ENCODE measurements at places on chromosomes 13 and 19. TPM values are rescaled to one million over a fixed set of nuclear protein-coding genes. Genes with fewer than 3 reads are reported as not detected.

DNA sequence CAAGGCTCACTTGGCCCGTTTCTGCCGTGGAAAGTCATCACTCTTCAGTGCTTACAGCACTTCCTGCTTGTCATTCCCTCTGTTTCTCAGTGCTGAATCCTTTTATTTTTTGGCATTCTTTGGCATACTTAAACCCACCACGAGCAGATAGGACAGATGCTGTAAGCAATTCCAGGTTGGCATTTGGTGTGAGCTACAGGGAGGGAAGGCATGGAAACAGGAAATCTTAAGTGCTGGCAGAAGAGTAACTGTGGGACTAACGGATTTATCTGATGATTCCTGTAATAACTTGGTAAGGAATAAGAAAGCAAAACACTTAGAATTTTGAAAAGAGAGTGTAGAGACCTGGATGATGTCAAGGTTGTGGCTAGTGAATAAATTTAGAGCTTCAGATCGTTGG, 273.4 kb downstream of the GPC6 start:
- H3K4me3 ChIP-seq = no peak overlapping the region
- no peak overlapping the region for H3K27ac ChIP-seq
- H3K4me1 ChIP-seq = peaks cover 10% of the 10 kb centered on the region
- no peak for DNase-seq
- no peaks in the 10 kb centered on the region for H3K36me3 ChIP-seq

DNA sequence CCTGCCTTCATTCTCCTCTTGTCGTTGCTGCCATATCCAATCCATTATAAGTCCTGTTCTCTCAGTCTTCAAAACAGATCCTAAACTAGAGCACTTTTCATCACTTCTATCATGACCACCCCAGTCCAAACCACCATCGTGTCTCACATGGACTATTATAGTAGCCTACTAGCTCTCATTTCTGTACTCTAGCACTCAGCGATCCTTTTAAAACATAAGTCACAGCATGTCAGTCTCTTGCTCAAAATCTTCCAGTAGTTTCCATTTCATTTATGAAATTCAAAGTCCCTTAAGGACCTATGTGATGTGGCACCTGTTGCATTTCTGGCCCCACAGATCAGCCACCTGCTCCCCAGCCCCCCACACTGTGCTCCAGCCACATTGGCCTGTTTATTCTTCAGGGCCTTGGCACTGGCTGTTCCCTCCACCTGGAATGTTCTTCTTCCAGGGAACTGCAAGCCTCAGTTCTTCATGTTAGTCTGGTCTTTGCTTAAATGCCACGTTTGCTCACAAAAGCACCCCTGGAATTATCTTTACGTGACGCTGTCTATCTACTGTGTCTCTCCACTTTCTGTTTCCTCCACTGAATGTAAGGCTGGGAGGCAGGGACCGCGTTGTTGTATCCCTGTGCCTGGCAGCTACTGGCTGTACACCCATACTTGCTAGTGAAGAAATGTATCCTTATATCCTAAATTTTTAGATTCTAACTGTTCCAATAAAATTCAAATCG, 64.3 kb downstream of the MBNL2 start:
- no peak overlapping the region for H3K4me3 ChIP-seq
- peaks cover 8% of the 10 kb centered on the region for H3K36me3 ChIP-seq
- no peak overlapping the region for H3K27ac ChIP-seq
- DNase-seq = no peak

GRCh38 chr19:35585848-35586247, at the start of gene PMIS2:
Gene PMIS2, plus strand, starts transcription at chr19:35586173. Its CDS starts 87 bp downstream, at chr19:35586260.
- no peak within 1 kb of the TSS for H3K4me3 ChIP-seq
- no peaks in the 10 kb centered on the region for H3K4me1 ChIP-seq
- peaks cover 48% of the 10 kb centered on the region for H3K27me3 ChIP-seq
- DNase-seq = peak; percentile 64
- no peak within 1 kb of the TSS for H3K27ac ChIP-seq
- no peaks in the 10 kb centered on the region for H3K36me3 ChIP-seq

GRCh38 chr13:63636316-63636993, 2220.8 kb upstream of the PCDH20 start:
- peak overlapping the region; percentile 24 for H3K4me3 ChIP-seq
- no peaks in the 10 kb centered on the region for H3K36me3 ChIP-seq
- H3K27ac ChIP-seq = no peak overlapping the region
- DNase-seq = no peak
- H3K4me1 ChIP-seq = no peaks in the 10 kb centered on the region

- no peaks in the 10 kb centered on the region for H3K36me3 ChIP-seq
- no peaks in the 10 kb centered on the region for H3K4me1 ChIP-seq
- no peaks in the 10 kb centered on the region for H3K27me3 ChIP-seq
- H3K27ac ChIP-seq = no peak overlapping the region
- no peak for DNase-seq
These were observed 38.9 kb downstream of the DACH1 start for GRCh38 chr13:71828117-71828516.

DNA sequence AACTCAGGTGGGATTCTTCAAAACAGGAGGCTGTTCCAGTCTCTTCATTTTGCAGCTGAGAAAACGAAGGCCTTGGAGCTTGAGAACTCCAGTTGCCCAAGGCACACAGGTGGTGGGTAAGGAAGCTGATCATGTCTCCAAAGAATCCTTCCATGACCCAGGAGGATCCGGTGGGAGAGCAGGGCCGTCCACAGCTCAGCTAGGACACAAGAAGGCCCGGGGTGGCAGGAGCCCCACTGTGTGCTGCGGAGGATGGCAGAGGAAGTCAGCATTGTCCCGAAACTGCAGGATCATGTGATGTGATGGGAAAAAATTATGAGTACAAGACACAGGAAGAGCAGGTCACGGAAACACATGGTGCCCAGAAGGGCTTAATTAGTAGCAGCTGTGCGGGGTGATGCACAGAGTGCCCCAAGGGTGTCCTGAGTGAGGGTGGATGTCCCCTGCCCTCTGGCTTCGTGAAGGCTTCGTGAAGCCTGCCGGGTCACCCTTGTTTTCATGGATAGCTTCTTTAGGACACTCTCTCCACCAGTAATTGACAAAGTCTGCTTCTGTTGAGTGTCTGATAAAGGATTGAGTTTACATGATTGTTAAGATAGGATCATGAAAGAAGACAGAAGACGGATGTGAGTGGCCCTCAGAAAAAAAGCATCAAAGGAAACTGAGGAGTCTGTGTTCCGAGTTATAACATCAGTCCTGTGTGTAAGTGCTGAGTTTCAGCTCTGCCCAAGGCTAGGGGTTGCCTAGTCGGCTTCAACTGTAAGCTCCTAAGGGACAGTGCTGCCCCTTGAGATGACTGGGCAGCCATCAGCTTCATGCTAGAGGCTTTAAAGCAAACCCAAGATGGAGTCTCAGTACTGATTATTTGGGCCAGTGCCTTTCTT, 33.8 kb upstream of the SACS start:
- peaks cover 20% of the 10 kb centered on the region for H3K4me1 ChIP-seq
- H3K27ac ChIP-seq = peak overlapping the region; percentile 53
- H3K4me3 ChIP-seq = no peak overlapping the region
- DNase-seq = peak; percentile 69

DNA sequence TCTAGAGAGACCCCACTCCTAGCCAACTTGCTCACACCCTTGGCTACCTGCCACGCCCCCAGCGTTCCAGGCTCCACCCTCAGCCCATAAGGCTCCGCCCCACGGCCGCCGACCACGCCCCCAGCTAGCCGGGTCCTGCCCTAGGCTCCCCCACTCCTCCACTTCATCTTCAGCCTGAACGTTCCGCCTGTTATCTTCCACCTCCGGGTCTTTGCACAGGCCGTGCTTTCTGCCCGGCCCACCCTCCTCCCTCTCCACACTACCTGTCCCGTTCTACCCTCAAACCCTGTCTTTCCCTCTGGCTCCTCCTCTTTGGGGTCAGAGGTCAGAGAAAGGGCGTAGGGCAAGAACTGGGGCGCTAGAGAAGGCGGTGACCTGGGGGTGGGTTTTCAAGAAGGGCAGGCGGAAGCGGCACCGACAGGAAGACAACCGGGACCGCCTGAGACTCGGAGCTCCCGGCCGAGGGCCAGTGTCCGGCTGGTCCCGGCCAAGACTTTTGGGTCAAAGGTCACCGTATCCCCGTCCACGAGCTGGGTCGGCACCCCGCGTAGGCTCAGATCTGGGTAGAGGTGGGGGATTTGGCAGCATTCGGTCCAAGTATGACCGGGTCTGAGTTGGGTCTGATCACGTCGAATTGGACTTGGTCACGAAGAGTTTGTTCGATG, 2.2 kb downstream of the PDE4C start:
- no peak overlapping the region for H3K27ac ChIP-seq
- H3K4me3 ChIP-seq = peak overlapping the region; percentile 59
- peak; percentile 89 for DNase-seq
- H3K27me3 ChIP-seq = no peaks in the 10 kb centered on the region
- H3K4me1 ChIP-seq = no peaks in the 10 kb centered on the region
- no peaks in the 10 kb centered on the region for H3K36me3 ChIP-seq

GRCh38 chr13:44112700-44113329, 233.1 kb downstream of the LACC1 start:
- no peak overlapping the region for H3K4me3 ChIP-seq
- no peaks in the 10 kb centered on the region for H3K36me3 ChIP-seq
- H3K4me1 ChIP-seq = no peaks in the 10 kb centered on the region

DNA sequence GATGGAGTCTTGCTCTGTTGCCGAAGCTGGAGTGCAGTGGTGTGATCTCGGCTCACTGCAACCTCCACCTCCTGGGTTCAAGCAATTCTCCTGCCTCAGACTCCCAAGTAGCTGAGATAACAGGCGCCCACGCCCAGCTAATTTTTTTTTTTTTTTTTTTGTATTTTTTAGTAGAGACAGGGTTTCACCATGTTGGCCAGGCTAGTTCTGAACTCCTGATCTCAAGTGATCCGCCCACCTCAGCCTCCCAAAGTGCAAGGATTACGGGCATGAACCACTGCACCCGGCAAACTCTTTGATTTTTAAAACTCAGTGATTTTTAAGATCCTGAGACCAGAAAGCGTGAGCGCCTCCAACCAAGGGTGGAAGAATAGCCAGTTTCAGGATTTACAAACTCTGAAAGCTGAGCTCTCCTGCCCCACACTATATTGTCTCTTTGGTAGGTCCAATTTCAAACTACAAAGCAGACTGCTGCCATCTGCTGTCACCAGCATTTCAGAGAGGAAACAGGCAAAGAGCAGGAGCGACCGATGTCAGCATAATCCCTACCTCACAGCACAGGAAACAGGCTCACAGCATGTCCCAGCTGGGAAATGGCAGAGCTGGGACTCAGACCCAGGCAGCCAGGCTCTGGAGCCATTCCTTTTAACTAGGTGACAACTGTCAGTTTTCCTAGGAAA, 9.2 kb downstream of the NOSIP start:
- H3K36me3 ChIP-seq = peaks cover 6% of the 10 kb centered on the region
- no peak for DNase-seq
- H3K27ac ChIP-seq = no peak overlapping the region
- H3K4me1 ChIP-seq = peaks cover 7% of the 10 kb centered on the region
- H3K4me3 ChIP-seq = no peak overlapping the region

DNA sequence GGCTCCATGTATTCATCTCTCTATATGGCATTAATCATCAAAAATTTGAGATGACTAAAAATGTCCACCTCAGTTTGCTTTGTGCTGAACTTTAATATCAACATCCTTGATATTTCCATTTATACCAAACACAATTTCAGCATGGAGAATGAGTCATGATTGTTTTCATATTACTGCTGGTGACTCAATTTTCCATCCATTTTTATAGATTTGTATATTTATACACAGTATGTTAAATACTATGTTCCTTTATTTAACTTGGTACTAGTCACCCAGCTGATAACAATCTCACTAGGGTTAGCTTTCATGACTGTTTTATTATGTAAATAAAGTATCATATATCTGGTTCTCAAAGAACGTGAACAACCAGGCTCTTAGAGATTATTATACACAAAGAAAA, 1255.1 kb downstream of the SLITRK1 start:
- no peak overlapping the region for H3K27ac ChIP-seq
- H3K36me3 ChIP-seq = no peaks in the 10 kb centered on the region
- H3K27me3 ChIP-seq = no peaks in the 10 kb centered on the region
- DNase-seq = no peak
- H3K4me1 ChIP-seq = no peaks in the 10 kb centered on the region

DNA sequence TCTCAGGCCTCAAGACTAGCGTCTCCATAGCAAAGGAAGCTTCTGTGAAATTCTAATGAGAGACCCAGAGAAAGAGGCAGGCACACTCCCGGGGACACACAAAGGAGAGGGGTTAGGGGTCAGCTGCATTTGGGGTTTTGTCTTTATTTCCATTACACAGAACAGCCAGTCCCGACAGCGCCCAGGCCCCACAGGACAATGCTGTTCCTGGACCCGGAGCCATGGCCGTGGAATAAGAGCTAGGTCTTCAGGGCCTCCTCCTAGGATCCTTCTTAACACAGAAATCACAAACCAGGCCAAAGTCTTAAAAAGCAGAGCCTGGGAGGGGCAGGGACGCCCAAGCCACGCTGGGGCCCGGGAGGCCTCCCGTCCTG, 22.8 kb downstream of the KCTD15 start:
- peaks cover 14% of the 10 kb centered on the region for H3K4me1 ChIP-seq
- H3K27me3 ChIP-seq = no peaks in the 10 kb centered on the region

GRCh38 chr19:18436671-18437490, 1.1 kb downstream of the ISYNA1 start:
- peak overlapping the region; percentile 65 for H3K4me3 ChIP-seq
- peak; percentile 95 for DNase-seq
- H3K4me1 ChIP-seq = no peaks in the 10 kb centered on the region
- H3K36me3 ChIP-seq = peaks cover 6% of the 10 kb centered on the region
- no peaks in the 10 kb centered on the region for H3K27me3 ChIP-seq

GRCh38 chr19:664913-665443, 2.0 kb upstream of the RNF126 start:
- DNase-seq = peak; percentile 97
- H3K4me3 ChIP-seq = peak overlapping the region; percentile 50
- H3K27me3 ChIP-seq = no peaks in the 10 kb centered on the region

DNA sequence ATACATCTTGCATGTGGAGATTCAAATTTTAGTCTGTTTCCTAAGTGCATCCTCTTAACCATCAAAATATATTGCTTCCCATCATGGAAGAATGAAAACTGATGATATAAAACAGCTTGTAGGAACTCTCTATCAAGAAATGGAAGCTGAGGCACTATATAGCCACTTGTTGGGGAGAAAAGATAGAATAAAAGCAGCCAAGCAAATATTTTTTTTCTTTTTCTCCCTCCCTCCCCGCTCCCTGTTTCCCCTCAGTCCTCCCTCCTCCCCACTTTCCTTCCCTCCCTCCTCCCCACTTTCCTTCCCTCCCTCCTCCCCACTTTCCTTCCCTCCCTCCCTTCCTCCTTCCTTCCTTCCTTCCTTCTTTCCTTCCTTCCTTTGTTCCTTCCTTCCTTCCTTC, 413.8 kb downstream of the GPC6 start:
- H3K36me3 ChIP-seq = no peaks in the 10 kb centered on the region
- H3K27ac ChIP-seq = no peak overlapping the region

The CNN1 gene
- 6.6 TPM for polyA plus RNA-seq

Measured in SK-N-SH (cell line).